ENCODE measurements at places on chromosomes 16 and 17. TPM values are rescaled to one million over a fixed set of nuclear protein-coding genes. Genes with fewer than 3 reads are reported as not detected.

DNA sequence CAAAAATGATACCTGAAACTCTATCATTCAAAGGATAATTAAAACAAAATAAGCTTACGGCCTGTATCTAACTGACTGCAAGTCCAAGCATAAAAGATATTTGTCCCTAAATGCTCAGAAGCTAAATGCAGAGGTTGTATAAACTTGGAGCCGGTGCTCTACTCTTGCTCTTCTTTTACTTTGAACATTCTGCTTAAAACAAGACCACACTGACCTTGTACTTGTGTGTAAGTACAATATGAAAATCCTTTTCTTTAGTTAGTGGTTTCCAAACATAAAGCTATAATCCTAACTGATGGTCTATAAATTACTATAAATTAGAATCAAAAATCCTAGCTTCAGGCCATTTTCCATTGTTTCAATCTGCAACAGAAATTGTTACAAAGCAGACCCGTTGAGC, 74.6 kb downstream of the SPAG9 start:
- no peak for DNase-seq
- H3K27ac ChIP-seq = no peak overlapping the region
- no peaks in the 10 kb centered on the region for H3K4me1 ChIP-seq
- no peaks in the 10 kb centered on the region for H3K27me3 ChIP-seq
- H3K36me3 ChIP-seq = no peaks in the 10 kb centered on the region

DNA sequence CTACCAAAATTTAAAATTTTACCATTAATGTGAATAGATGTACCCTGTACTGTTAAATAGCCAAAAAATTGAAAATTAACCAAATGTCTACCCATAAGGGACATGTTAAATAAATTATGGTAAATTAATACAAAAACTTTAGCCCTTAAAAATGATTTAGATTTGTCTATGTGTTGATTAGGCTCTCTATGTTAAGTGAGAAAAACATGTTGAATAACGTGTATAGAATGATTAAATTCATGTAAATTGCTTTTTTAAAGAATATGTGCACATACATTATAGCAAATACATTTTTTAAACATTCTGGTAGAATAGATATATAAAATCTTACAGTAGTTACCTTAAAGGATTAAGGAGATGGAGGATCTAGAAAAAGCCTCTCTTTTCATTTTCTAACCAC, 59.5 kb downstream of the BRIP1 start:
- H3K27me3 ChIP-seq = no peaks in the 10 kb centered on the region
- H3K36me3 ChIP-seq = peaks cover 25% of the 10 kb centered on the region
- H3K4me1 ChIP-seq = peaks cover 2% of the 10 kb centered on the region
- DNase-seq = no peak
- H3K27ac ChIP-seq = no peak overlapping the region

- no peaks in the 10 kb centered on the region for H3K27me3 ChIP-seq
These were observed 580 bp downstream of the RANGRF start for GRCh38 chr17:8289103-8289397.

- H3K4me3 ChIP-seq = no peak overlapping the region
- H3K27me3 ChIP-seq = no peaks in the 10 kb centered on the region
- no peak overlapping the region for H3K27ac ChIP-seq
- H3K36me3 ChIP-seq = no peaks in the 10 kb centered on the region
- no peak for DNase-seq
These were observed 253.1 kb downstream of the RBFOX1 start for GRCh38 chr16:7585705-7586104.

GRCh38 chr17:50133769-50134099, 3.8 kb upstream of the SAMD14 start:
- H3K27me3 ChIP-seq = peaks cover 15% of the 10 kb centered on the region
- H3K4me1 ChIP-seq = peaks cover 23% of the 10 kb centered on the region
- H3K27ac ChIP-seq = no peak overlapping the region
- H3K36me3 ChIP-seq = peaks cover 48% of the 10 kb centered on the region

DNA sequence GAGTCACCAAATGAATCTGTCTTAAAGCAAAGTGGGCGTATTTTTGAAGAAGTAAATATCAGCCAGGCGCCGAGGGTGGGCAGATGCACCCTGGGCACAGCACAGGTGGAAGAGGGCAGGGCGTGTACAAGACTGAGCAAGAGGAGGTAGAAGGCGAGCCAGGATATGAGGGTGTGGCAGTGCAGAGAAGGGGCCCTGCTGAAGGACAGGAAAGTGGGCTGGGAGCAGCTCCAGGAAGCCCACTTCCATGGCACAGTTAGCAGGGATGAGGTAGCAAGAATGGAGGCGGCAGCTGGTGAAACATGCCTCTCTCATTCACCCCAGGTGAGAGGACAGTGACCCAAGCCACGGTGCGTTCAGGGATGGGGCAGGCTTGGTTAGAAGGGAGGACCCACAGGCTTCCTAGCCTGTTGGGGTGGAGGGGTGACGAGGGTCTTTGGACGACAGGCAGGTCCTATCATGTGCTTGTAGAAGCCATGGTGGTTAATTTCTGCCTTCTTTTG, 149.3 kb downstream of the CLEC16A start:
- H3K4me1 ChIP-seq = peaks cover 96% of the 10 kb centered on the region
- peak overlapping the region; percentile 39 for H3K4me3 ChIP-seq
- no peaks in the 10 kb centered on the region for H3K27me3 ChIP-seq

- peak overlapping the region; percentile 71 for H3K4me3 ChIP-seq
- H3K27ac ChIP-seq = no peak overlapping the region
- no peaks in the 10 kb centered on the region for H3K36me3 ChIP-seq
These were observed 1.1 kb upstream of the YBX2 start for GRCh38 chr17:7295230-7296180.

DNA sequence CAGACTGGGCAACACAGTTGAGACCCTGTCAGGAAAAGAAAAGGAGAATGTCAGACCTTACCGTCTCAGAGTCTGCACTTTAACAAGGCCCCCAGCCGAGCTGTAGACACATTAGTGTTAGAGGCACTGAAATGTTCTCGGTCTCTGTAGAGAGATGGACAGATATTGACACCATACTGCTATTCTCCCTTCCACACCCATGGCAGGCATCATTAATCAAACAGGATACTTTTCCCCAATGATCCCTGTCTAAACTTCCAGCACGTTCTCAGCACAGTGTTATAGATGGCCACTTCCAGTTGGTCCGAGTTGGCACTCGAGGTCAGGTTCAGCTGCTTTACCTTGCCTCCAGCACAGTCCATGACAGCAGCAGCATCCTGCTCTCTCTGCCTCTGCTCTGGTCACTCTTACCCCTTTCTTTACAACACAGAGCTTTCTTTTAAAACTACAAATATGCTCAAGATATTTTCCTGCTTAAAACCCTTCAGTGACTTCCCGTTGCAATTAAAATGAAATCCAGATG, 251.6 kb downstream of the SNX29 start:
- H3K27me3 ChIP-seq = no peaks in the 10 kb centered on the region
- no peak for DNase-seq
- H3K36me3 ChIP-seq = no peaks in the 10 kb centered on the region

DNA sequence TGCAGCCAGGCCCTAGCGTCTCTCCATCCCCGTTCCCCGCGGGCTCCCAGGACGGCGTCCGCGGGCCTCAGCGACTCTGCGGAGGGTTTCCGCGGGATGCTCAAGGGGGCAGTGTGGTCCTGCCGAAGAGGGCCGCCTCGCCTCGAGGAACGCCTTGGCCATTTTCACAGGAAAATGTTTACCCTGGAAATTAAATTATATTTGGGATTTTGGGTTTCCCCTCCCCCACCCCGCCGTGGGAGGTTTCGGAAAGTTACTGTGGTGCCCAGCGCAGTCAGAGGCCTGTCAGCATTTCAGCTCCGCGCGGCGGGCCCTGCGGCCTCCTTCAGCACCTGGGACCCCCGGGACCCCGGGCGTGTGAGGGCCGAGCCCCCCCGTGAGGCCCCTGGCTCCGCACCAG, 94.5 kb downstream of the PCTP start:
- no peaks in the 10 kb centered on the region for H3K4me1 ChIP-seq
- no peaks in the 10 kb centered on the region for H3K36me3 ChIP-seq
- DNase-seq = peak; percentile 26
- H3K27ac ChIP-seq = no peak overlapping the region

DNA sequence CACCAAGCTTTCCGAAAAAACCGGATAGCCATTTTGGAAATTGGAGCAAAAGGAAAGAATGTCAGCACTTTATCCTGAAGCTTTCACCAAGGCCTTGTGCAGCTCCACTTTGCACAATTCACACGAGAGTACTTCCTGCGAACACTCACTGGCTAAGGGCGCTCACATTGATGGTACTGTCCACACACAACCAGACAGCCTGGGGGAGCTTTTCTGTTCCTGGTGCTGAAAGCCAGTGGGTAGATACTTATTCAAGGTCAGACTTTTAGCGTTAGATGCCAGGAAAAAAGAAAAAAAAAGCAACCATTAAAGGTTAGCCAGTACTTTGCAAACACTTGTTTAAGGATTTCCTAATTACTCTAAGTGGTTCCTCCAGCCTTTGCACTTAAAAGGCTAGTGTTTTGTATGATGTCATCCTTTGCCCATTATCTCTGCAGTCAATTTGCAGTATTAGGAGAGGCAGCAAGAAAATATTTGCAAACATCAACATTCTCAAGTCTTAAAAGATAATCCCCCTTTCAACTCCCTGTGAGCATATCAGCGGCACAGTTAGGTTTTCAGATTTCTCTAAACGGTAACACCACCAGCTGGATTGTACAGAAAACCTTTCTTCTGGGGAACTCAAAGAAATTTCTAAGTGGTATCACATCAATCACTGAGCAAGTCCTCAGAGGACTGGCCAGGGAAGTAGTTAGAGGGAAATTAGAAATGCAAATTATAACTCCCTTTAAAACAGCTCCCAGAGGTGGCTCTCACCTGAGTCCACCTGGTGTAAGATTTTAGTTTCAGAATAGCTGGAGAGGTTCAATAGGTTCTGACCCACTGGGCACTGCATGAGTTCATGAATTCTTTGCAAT, 243.4 kb upstream of the IRX5 start:
- no peaks in the 10 kb centered on the region for H3K4me1 ChIP-seq
- H3K4me3 ChIP-seq = no peak overlapping the region
- no peak for DNase-seq
- H3K36me3 ChIP-seq = no peaks in the 10 kb centered on the region

DNA sequence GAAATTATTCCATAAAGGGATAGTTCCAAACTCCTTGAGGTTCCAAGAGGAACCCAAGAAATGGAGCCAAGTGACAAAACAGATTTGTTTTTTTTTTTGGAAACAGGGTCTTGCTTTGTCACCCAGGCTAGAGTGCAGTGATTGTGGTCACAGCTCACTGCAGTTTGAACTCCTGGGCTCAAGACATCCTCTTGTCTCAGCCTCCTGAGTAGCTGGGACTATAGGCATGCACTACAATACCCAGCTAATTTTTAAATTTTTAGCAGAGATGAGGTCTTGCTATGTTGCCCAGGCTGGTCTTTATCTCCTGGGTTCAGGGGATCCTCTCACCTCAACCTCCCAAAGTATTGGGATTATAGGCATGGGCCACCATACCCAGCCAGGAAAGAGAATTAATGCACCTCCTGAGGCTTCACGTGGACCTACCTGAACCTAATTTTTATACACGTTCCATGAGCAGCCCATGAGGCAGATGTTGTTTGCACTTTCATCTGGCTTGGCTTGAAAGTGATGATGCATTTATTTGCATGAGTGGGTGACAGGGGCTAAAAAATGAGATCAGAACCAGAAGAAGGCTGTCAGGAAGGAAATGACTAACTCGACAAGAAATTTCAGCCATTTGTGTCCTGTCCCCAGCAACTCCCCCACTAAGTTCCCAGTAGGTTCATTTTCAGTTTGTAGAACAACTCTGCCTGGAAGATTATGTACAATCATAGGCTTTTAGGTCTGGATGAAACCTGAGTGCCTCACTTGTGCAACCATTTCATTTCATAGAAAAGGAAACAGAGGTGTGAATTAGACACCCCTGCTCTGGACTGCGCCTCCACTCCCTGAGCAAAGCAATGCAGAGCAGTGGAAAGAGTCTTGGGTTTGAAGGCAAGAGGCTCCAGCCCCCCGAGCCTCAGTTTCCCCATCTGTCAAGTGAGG, 10.3 kb upstream of the IRF8 start:
- H3K27ac ChIP-seq = peak overlapping the region; percentile 71
- peak; percentile 46 for DNase-seq
- peaks cover 8% of the 10 kb centered on the region for H3K27me3 ChIP-seq
- no peaks in the 10 kb centered on the region for H3K36me3 ChIP-seq

DNA sequence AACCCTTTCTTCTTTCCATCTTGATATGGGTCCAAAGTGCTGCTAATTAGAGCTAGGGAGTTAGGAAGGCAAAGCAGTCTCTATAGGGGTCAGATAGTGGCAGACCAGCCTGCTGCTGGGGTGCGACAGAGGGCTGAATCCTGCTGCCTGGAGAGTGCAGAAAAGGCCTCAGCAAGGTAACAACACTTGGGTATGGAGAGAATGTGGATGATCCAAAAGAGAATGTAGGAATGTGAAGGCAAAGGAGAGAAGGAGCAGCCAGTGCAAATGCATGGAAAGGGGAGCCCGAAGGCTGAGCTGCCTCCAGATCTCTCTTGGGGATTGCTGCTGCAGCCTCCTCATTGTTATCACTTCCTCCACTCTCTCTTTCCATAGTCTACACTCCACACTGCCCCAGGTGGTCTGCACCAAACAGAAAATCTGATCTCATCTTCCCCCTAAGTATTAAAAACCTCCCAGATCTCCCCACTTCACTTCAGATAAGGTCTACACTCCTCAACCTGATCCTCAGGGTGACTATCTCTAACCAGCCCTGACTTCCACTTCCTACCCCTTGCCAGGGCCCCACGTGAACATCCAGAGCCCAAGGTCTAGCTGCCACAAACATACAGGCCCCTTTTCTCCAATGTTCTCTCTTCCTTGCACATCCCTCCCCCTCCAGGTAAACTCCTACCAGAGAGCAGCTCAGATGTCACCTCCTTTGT, 28.8 kb downstream of the TOM1L2 start:
- no peaks in the 10 kb centered on the region for H3K36me3 ChIP-seq
- H3K27ac ChIP-seq = no peak overlapping the region
- DNase-seq = no peak
- H3K4me3 ChIP-seq = no peak overlapping the region

- H3K4me1 ChIP-seq = no peaks in the 10 kb centered on the region
- no peaks in the 10 kb centered on the region for H3K36me3 ChIP-seq
- no peak overlapping the region for H3K4me3 ChIP-seq
These were observed 229.2 kb downstream of the SHISA9 start for GRCh38 chr16:13130586-13130985.

- no peak overlapping the region for H3K27ac ChIP-seq
- H3K4me3 ChIP-seq = no peak overlapping the region
- no peak for DNase-seq
These were observed 206.4 kb downstream of the ZFHX3 start for GRCh38 chr16:72841506-72841905.

GRCh38 chr16:14399378-14400284, 230.4 kb downstream of the PARN start:
- H3K36me3 ChIP-seq = no peaks in the 10 kb centered on the region
- no peak for DNase-seq
- H3K4me3 ChIP-seq = no peak overlapping the region
- H3K27me3 ChIP-seq = no peaks in the 10 kb centered on the region

ABCC11 gene
- not detected for total RNA-seq

PSMB3 gene
- total RNA-seq = 252 TPM

EVPLL gene
- total RNA-seq = not detected

JPH3 gene
- total RNA-seq = not detected

DNAI2 gene
- total RNA-seq = 0.84 TPM

SLC16A11 gene
- 0.39 TPM for total RNA-seq

STAC2 gene
- total RNA-seq = not detected

MT1X gene
- total RNA-seq = 85.3 TPM

TP53I13 gene
- 97.9 TPM for total RNA-seq

All from activated CD8-positive, alpha-beta T cell treated with anti-CD3 and anti-CD28 coated beads, Interleukin-2, amount 10 ng/mL, durations not matched to agents 7 days and 5 days (primary cell).